GM13976 (cell line): ENCODE measurements at places on chromosomes 12 and 14.

DNA sequence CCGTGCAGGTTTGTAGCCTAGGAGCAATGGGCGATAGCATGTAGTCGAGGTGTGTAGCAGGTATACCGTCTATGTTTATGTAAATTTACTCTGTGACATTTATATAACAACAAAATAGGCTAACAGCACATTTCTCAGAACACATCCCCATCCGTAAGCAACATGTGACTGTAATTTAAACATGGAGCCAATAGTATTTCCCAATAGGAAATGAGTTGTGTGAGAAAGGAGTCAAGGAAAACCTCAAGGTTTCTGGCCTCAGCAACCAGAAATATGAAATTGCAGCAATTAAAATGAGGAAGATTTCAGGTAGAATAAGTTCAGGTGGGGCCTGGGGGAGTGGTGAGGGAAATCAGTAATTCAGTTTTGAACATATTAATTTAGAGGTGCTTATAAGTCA is 136.0 kb downstream of the MSRB3 start:
- no peak for DNase-seq

DNA sequence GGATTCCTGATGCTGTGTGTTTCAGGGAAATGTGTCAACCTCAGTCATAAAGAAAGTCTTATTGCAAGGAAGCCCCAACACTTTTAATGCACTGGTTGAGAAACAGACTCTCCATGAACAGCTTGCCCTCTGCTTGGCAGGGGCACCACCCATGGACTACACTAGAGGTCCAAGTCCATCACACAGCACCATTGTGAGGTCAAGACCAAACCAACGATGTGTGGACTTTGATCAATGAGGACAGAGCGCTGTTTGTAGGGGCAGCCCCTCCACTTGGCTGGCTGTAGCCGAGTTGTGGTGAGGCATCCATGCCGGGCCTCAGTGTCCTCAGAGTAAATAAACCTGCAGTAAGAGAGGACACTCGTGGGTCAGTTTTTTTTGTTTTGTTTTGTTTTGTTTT is 29.8 kb downstream of the ZFYVE21 start:
- DNase-seq: no peak

GRCh38 chr14:21098076-21098891 is at the start of gene ZNF219:
Gene ZNF219, minus strand, starts transcription at chr14:21098655. Its CDS starts 5,064 bp downstream, at chr14:21093591.
- DNase-seq: peak; percentile 57

GRCh38 chr14:37864861-37865718 is 269.7 kb downstream of the TTC6 start:
- DNase-seq: no peak

DNA sequence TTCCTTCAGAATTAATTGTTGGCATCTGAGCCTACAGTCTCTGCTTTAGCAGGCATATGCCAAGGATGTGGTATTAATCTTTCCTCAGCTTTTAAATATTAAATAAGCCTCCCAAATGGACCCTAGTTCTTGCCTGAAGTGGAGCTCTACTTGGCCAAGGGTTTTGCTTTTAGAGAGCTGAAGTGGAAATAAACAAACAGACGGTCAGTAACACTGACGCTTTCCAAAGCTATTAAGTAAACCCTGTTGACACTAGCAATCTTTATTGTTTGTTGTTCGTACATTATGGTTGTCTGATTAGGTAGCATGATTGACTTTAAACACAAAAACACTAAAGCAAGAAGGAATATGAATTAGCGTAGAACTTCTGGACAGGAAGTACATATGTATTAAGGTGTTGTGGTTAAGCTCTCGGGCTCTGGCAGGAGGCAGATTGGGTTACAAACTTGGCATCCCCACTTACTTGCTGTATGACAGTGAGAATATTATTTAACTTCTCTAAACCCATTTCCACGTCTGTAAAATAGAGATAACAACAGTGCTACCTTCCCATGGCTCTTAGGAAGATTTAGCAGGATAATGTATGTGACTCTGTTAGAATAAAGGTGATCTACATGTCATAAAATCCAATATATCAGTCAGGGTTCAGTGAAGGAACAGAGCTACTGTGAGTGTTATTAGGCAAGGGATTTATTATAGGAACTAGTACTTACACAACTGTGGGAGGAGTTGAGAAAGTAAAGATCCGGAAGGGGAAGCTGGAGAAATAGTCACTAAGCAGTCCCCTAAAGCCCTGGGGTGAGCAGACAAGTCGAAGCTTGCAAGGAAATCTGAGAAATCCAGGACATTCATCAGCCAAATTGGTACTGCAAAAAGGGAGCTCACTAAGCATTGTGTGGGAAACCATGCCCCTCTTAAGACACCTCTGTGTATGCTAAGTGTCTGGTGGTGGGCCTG is 92.2 kb upstream of the ATF7IP start:
- no peak for DNase-seq

- no peak for DNase-seq
Measured at GRCh38 chr12:132141976-132142678, 2.0 kb downstream of the DDX51 start.

DNA sequence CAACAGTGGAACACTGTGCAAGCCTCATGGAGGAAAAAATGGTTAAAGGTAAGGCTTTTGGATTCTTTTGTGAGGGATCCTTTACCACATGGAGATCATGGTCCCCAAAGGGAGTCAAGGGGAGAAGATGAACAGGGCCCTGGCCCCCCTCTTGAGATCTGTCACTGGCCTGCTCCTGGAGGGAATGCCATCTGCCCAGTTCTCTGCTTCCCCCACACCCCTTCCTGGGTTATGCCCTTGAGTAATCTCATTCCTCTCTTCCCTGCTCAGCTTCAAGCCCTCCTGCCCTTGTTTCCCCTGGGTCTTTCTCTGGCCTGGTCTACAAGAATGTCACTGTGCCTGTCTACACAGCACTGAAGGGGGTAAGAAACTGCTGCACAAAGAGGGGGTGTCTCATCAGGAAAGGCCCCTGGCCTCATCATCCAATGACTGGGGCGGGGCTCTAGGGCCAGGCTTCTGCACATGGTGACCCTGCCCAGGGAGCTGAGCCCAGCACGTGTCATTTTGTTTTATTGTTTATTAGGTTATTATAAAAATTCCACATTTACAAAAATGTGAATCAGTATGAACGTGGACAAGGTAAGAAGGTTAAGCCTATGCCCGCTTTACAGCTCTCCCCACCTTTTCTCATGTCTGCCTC is 30.3 kb downstream of the PIGH start:
- DNase-seq: no peak

DNA sequence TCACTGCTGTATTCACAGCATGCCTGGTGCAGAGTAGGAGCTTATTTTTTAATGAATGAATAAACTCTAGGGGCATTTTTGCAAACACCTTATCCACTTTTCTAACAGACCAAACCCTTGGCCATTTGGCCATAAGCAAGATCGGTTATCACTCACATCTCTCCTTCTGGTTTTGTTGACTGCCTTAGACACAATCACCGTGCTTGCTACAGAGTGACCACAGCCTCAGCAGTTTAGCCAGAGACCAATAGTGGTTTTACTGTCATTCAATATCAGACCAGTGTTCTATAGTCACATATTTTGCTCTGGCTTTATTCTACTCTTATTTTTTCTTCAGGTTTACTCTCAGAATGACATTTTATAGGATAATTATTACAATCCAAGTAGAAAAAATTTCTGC is 2.2 kb downstream of the KLRB1 start:
- DNase-seq: no peak
